H7 (cell line): ENCODE measurements at places on chromosomes 13 and 19. TPM values are rescaled to one million over a fixed set of nuclear protein-coding genes. Genes with fewer than 3 reads are reported as not detected.

DNA sequence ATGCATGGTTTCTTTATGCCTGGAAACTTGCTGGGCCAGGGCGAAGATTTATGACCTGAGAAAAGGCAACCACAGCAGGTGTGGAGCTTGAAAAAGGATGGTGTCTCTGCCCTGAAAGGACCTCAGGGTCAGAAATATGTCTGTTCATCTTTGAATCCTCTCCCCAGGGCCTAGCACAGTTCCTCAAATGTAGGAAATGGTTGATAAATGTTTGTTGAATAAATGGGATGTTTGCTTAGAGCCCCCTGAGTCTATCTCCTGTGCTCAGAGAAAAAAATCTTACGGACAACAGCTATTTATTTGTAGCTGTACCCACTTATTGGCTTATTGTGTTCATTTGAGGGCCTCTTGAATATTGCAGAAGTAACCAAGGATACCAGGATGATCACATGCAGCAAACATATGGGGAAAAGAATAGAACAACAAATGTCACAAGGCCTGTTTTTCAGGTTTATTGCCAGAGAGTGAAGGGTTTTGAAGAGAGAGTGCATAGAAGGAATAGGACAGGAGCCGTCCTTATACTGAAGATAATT is 114.5 kb downstream of the KLF5 start:
- no peak for DNase-seq

DNA sequence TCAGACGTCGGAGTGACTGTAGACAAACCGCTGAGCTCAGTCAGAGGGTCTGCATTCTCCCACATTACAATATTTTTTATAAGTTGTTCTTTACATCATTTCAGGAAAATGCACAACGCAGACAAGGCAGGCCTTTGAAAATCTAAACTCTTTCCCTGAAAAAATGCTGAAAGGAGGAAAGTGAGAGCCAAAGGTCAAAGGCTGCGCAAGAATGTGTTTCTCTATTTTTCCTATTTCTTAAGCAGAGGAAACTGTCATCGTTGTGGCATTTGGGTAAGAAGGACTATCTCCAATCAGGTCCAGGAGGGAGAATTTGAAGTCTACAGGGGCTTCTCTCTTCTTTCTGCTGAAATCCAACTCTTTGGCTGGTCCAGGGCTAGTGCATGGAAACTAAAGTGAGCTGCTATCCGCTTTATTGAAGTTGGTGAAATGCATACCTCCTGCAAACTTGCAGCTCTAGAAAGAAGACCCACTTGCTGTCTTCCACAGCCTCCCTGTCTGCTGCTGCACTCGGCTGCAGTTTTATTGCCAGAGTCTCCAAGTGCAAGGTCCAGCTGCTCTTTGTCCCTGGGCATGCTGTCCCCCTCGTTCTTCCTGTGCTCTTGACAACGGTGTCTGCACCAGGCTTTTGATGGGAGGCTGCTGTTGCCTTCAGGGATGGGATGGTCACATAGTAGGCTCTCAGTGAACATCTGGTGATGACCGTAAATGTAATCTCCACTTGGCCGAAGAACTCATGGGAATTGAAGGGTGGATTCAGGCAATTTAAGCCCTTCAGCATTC is 31.2 kb downstream of the ZNF536 start:
- no peak for DNase-seq

DNA sequence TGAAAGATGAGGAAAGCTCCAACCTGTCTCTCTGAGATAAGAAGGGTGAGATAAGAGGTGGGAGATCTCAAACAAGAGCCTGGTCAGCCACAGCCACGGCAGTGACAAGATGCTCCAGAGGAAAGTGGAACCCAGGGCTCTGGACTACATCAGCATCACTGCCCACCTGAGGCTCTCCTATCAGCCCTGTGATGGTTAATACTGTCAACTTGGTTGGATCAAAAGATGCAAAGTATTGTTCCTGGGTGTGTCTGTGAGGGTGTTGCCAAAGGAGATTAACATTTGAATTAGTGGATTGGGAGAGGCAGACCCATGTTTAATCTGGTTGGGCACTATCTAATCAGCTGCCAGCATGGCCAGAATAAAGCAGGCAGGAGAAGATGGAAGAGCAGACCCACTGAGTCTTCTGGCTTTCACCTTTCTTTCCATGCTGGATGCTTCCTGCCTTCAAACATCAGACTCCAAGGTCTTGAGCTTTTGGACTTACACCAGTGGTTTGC is 476.6 kb upstream of the NBEA start:
- DNase-seq, result no peak

Gene DNASE2
- 15.3 and 16.8 TPM in 2 replicates for total RNA-seq
